ENCODE measurements at places on chromosomes 12 and 14.

- DNase-seq: no peak
These were observed 65.5 kb upstream of the STON2 start for GRCh38 chr14:81465507-81466228.

GRCh38 chr14:46573498-46573897, 78.1 kb downstream of the RPL10L start:
- no peak for DNase-seq

GRCh38 chr12:53159195-53159839, 21.2 kb upstream of the ZNF740 start:
- peak; percentile 88 for DNase-seq

DNA sequence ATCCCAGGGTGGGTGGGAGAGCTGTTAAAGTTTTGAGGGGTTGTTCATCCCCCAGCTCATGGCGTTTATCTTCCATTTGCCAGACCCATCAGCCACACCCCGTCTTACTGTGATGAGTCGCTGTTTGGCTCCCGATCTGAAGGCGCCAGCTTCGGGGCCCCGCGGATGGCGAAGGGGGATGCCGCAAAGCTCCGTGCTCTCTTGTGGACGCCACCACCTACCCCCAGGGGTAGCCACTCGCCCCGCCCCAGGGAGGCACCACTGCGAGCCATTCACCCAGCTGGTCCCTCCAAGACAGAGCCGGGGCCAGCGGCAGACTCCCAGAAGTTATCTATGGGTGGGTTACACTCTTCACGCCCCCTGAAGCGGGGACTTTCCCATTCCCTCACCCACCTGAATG, 5.7 kb downstream of the RITA1 start:
- no peak for DNase-seq

DNA sequence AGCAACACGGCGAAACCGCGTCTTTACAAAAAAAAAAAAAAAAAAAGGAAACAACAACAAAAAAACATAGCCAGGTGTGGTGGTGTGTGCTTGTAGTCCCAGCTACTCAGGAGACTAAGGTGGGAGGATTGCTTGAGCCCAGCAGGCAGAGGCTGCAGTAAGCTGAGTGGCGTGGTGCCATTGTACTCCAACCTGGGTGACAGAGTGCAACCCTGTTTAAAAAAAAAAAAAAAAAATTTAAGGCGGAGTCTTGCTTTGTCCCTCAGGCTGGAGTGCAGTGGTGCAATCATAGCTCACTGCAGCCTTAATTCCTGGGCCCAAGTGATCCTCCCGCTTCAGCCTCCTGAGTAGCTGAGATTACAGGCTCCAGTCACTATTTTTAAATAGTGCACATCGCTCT, 18.2 kb upstream of the FIGNL2 start:
- no peak for DNase-seq

GRCh38 chr14:99936738-99937474, 128.3 kb upstream of the EVL start:
- DNase-seq: no peak

DNA sequence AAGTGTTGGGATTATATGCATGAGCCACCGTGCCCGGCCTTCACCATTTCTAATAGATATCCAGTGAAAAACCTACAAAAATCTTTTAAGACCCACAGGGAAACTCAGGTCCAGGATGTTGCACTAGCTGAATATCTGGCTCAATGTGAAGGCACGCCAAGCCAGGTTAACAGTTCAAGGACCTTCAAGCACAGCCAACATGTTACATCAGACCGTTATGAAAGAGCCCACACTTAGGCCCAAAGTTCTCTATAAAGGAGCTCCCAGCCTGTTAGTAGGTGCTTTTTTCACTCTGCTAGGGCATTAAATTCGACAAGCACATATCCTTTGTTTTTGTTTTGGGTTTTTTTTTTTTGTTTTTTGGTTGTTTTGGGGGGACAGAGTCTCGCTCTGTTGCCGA, 69.0 kb downstream of the OTX2 start:
- DNase-seq: no peak

DNA sequence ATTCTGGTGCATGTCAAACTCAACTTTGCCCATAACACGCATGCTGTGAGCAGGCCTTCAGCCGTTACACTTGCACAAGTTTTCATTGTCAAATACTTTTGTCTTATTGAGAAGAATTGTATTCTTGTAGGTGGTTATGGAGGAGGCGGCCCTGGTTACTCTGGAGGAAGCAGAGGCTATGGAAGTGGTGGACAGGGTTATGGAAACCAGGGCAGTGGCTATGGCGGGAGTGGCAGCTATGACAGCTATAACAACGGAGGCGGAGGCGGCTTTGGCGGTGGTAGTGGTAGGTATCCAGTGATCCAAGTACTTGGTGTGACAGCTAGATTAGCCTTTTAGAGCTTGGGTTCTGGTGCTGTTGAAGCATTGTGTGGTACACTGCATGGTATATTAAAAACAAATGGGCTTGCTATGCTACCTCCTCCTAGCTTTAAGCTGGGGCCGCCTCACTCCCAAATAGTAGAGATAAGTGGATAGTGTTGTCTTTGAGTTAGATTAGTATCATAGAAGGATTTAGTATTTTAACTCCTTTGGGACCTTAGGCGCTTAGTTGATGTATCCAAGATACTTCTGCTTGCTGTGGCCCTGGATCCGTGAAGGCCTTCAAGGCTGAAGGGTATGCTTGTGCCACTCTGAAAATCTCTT, 2.5 kb downstream of the HNRNPA1 start:
- DNase-seq: no peak

- DNase-seq: no peak
These were observed 89.0 kb downstream of the C14orf39 start for GRCh38 chr14:60396718-60397343.

DNA sequence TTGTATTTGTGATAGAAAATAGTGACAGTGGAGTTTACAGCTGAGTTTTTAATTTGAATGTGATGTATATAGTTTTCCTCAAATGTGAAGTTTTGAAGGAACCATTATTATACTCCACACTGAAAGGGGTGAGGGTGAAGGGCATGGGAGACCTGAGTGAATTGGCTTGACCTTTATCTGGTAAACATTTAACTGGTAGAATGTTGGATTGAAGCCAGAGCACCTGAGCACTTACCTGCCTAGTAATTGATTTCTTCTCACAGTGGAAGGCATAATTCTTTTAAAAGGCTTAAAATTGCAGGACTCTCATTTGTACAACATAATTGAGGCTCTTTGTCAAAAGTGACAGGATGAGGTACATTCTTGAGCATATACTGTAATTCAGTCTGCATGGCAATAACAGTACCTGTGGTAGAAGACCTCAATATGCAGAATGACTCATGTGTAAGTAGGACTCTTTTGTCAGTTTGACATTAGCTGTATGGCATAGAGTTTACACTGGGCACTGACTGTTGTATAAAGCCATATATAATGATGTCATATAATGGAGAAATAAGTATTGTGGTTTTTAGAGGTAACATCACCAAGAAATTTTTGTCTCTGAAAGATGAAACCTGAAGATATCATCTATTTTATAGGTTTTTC, 309.6 kb downstream of the TMTC2 start:
- no peak for DNase-seq

GRCh38 chr12:101287357-101287756, 7.5 kb downstream of the UTP20 start:
- no peak for DNase-seq

GRCh38 chr14:50530794-50531365, 1.5 kb downstream of the MAP4K5 start:
- no peak for DNase-seq

GRCh38 chr14:65007202-65007601, 20.5 kb downstream of the FNTB start:
- no peak for DNase-seq

- no peak for DNase-seq
These were observed 113.9 kb downstream of the KIF21A start for GRCh38 chr12:39329018-39329417.

GRCh38 chr12:58435647-58436046, 484.7 kb downstream of the LRIG3 start:
- DNase-seq: no peak

GRCh38 chr14:72665259-72665658, 228.6 kb downstream of the DPF3 start:
- no peak for DNase-seq

GRCh38 chr14:95828649-95829265, 47.9 kb upstream of the TUNAR start:
- no peak for DNase-seq

DNA sequence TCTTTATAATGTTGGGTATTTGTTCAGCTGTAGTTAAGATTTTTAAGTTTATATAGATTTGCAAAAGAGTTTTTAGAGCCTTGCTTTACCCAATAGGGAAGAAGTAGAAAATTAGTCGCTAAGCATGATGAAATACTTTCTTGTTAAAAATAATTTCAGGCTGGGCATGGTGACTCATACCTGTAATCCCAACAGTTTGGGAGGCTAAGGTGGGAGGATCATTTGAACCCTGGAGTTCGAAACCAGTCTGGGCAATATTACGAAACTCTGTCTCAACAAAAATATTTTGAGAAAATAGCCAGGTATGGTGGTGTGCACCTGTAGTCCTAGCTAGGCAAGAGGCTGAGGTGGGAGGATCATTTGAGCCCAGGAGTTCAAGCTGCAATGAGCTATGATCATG, 18.7 kb upstream of the SCFD1 start:
- DNase-seq: no peak

GRCh38 chr12:59710964-59711363, 115.1 kb downstream of the SLC16A7 start:
- no peak for DNase-seq

GRCh38 chr14:71290960-71291466, 383.8 kb downstream of the PCNX1 start:
- DNase-seq: no peak

- DNase-seq: no peak
These were observed 9.4 kb downstream of the AHNAK2 start for GRCh38 chr14:104968541-104969401.

- DNase-seq: no peak
These were observed 13.6 kb downstream of the MED13L start for GRCh38 chr12:116263844-116264243.

DNA sequence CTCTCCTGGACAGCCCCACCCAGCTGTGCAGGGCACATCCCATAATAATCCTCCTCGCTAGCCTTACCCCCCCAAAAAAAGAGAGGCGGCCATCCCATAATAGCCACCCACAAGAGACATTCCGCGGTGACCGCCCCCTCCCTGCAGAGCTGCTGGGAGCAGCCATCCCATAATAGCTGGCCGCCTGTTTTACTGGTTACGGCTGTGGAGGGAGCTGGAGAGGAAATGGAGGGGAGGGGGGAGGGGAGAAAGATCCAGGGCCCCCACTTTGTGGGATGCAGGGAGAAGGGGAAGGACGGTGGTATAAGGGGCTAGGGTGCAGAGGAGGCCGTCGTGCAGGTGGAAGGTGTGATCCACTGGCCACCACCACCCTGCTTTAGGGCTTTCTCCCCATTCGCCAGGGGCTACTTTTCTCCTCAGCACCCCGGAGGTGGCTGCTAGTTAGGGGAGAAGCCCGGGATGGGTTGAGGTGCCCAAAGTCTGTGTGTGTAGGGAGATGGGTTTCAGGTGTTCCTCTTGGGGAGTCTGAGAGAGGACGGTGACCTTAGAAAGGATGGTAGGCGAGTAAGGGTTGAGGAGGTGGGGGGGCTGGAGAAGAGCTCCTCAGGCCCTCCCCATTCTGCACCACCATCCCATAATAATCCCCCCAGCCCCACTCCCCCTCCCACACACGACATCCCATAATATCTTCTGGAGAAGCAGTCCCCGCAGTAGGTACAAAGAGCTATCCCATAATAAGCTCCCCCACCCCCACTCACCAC, 6.0 kb upstream of the CHD4 start:
- DNase-seq: no peak

DNA sequence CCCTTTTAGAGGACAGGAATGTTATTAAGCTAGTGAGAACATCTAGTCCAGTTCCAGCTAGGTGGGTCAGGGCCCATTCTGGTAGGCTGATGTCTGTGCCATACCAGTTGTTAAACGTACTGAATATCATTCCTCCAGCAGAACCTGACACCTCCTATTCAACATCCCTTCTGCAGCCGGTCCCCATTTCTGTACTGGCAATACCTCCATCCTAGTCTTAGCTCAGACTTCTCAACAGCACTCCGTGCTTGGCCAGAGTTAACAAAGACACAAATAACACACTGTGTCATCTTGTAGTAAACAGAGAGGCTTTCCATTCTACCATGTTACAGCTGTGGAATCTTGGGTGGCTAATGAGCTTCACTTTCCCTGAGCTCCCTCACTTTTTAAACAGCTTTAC, 94.3 kb upstream of the PDE3A start:
- no peak for DNase-seq

DNA sequence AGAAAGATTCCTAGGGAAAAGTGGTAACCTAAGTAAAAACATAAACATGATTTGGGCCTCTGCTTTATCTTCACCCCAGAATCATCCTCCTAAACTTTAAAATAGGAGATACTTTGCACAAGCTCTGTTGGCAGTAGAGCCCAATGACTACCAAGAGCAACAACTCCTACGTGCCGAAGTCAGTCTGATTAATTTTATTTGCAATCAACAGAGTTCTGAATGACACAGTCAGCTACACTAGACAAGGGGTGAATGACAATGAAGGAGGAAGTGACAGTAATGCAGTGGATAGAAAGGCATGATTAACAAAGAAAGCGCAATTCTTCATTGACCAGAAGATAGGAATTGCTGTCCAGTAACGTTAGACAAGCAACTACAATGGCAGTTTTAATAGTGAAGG, 957.9 kb upstream of the USP15 start:
- no peak for DNase-seq

DNA sequence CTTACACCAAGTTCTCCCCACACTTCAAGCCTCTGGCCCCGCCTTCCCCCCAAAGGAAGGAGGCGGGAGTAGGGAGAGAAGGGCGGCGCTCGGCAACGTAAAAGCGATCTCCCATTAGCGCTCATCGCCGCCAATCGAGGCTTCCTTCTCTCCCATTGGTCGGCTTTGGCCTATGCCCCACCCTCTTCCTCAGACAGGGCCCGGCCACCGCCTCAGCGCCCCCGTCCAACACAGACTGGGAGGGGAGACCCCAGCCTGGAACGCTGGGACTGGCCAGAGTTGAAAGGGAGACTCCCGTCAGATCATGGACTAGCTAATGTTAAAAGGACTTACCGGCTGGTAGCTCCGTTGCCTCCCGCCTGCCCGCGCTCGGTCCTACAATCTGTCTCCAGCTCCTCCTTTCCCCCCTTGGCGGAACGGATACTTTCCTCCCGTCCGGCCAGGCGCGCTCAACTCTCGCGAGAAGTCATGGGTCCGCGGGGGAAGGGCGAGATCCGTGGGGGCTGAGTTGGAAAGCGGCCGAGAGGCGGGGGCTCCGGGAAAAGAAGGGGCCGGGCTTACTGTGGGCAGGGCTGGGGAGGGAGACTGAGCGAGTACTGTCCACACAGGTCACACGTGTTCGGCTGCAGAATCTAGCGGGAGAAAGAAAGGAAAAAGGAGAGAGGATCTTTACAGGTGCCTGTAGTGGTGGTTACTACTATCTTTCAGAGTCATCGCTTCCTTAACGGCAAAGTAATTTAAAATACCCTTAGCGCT, at the start of gene ATF7:
Gene ATF7, minus strand, starts transcription at position 437 of the 756 bp plus-strand sequence. CDS start 25,382 bp downstream, outside the sequence.
- peak; percentile 98 for DNase-seq

- no peak for DNase-seq
These were observed 38.6 kb downstream of the ARF6 start for GRCh38 chr14:49931523-49931922.

- no peak for DNase-seq
These were observed 9.9 kb downstream of the GPHB5 start for GRCh38 chr14:63308723-63309317.

GRCh38 chr12:38160318-38161122, 156.1 kb upstream of the ALG10B start:
- DNase-seq: no peak

GRCh38 chr12:93612776-93613175, 40.3 kb downstream of the SOCS2 start:
- DNase-seq: no peak

All from stimulated activated CD8-positive, alpha-beta memory T cell treated with anti-CD3 and anti-CD28 coated beads, Interleukin-15, amount 100 ng/mL, for 1 hour (primary cell).